ENCODE measurements at places on chromosomes 6 and 20.

GRCh38 chr6:19571176-19571575 lies 266.0 kb upstream of the ID4 start:
- no peak for DNase-seq

DNA sequence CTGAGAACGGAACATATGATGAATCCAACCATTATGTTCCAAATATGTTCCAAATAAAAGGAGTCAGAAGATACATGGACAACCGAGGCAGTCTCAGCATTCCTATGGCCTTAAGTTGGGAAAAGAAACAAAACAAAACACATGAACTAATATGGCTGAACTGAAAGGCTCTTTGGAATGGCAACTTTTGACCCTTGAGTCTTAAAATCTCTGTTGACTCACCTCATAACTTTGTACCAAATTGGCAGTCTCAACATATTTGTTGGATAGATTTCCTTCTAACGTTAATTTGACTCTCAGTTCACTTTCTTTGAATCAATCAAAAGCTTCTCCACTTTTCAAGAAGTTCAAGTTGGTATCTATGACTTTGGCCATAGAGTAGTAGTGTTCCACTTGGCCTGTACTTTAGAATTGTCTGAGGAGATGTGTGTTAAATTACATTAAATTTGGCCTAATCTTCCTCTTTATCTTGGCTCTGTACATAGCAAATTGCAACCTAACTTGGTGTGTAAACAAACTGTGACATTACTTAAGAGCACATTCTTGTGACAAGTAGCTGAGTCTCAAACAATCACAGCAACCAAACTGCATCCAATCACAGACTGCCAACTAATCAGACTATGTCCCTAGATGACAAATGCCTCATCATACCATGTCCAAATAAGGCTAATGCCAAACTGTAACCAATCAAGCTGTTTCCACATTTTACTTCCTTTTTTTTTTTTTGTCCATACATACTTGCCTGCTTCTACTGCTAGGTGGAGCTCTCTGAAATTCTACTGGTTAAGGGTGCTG lies 208.8 kb downstream of the BMP2 start:
- DNase-seq, result no peak

GRCh38 chr6:35370124-35370741 lies 27.9 kb downstream of the PPARD start:
- peak; percentile 63 for DNase-seq

GRCh38 chr6:100226811-100227210 lies 232.8 kb upstream of the MCHR2 start:
- DNase-seq, result no peak

- peak; percentile 71 for DNase-seq
Observed at GRCh38 chr20:63698739-63699465, 2.5 kb downstream of the TNFRSF6B start.
